Chondrocyte (in vitro differentiated cells): ENCODE measurements at places on chromosomes 4 and X. TPM values are rescaled to one million over a fixed set of nuclear protein-coding genes. Genes with fewer than 3 reads are reported as not detected.
A peak's percentile ranks its signal among the peaks of the same experiment; 100 is the strongest.

DNA sequence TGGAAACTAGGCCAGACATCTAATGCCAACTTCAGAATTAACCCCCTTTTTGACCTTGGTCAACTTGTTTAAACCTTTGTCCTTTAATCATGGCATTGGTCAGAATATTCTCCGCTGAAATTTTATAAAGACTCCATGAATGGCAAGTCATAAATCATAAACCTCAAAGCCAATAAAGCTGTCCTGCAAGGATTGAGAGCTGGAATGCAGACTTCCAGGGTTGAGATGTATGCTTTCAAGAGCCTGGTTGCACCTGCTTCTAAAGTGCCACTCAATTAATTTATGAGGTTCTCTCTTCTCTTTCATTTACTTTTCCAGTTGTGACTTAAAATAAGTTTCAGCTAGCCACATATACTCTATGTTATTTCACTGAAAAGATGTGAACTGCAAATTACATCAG, 136.2 kb upstream of the HCCS start:
- no peak for DNase-seq
- H3K27me3 ChIP-seq, result no peaks in the 10 kb centered on the region
- no peak overlapping the region for H3K27ac ChIP-seq
- peaks cover 24% of the 10 kb centered on the region for H3K4me1 ChIP-seq

DNA sequence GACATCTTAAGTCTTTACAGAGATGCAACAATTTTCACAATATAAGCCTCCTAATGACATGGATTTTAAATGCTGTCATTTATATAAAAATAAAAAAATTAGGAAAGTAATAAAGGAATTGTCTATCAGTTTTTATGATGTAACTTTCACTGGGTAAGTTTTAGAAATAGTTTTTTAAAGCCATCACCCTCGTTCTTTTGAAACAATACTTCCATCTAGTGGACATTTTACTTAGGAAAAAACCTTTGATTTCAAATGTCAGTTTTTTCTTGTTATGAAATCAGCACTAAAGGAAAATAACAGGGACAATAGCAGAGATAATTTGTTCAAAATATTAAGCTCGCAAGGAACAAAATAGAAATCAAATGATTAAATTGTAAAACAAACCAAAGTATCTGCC, 24.3 kb upstream of the NDNF start:
- peaks cover 2% of the 10 kb centered on the region for H3K36me3 ChIP-seq
- H3K4me3 ChIP-seq, result no peak overlapping the region
- H3K27ac ChIP-seq, result no peak overlapping the region
- DNase-seq, result no peak

GRCh38 chrX:2474280-2474962, 26.4 kb downstream of the DHRSX start:
- H3K27me3 ChIP-seq, result no peaks in the 10 kb centered on the region
- H3K27ac ChIP-seq, result no peak overlapping the region
- H3K4me3 ChIP-seq, result no peak overlapping the region
- H3K36me3 ChIP-seq, result no peaks in the 10 kb centered on the region
- peak; percentile 19 for DNase-seq
- H3K4me1 ChIP-seq, result no peaks in the 10 kb centered on the region

DNA sequence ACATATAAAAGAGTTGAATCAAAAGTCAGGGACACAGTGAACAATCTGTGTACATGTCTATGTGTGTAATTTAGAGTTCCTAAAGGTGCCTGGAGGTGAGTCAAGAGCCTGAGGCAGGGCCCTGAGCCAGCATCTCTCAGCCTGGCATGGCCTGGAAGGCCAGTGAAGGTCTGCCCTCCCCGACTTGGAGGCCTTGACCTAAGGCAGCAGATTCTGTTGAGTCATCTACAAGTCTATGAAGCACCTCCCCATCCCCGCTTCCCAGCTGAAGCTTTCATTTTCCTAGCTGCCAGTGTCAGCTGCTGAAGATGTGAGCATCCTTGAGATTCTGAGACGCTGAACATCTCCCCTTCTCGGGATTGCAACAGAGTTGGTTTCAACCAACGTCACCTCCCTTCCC, 583.9 kb downstream of the BCOR start:
- H3K4me1 ChIP-seq, result peaks cover 17% of the 10 kb centered on the region
- peaks cover 1% of the 10 kb centered on the region for H3K36me3 ChIP-seq
- H3K27me3 ChIP-seq, result no peaks in the 10 kb centered on the region

- H3K4me1 ChIP-seq, result peaks cover 3% of the 10 kb centered on the region
- H3K36me3 ChIP-seq, result no peaks in the 10 kb centered on the region
- no peak overlapping the region for H3K4me3 ChIP-seq
Measured at GRCh38 chrX:88605222-88605583, 141.8 kb upstream of the CPXCR1 start.

GRCh38 chr4:165927366-165927765, 54.3 kb downstream of the TLL1 start:
- H3K27me3 ChIP-seq, result peaks cover 4% of the 10 kb centered on the region
- no peak overlapping the region for H3K27ac ChIP-seq
- H3K4me1 ChIP-seq, result peaks cover 6% of the 10 kb centered on the region

GRCh38 chrX:20005883-20006282, 15.0 kb upstream of the BCLAF3 start:
- no peaks in the 10 kb centered on the region for H3K27me3 ChIP-seq
- no peaks in the 10 kb centered on the region for H3K4me1 ChIP-seq
- H3K36me3 ChIP-seq, result no peaks in the 10 kb centered on the region
- no peak overlapping the region for H3K27ac ChIP-seq
- H3K4me3 ChIP-seq, result no peak overlapping the region

DNA sequence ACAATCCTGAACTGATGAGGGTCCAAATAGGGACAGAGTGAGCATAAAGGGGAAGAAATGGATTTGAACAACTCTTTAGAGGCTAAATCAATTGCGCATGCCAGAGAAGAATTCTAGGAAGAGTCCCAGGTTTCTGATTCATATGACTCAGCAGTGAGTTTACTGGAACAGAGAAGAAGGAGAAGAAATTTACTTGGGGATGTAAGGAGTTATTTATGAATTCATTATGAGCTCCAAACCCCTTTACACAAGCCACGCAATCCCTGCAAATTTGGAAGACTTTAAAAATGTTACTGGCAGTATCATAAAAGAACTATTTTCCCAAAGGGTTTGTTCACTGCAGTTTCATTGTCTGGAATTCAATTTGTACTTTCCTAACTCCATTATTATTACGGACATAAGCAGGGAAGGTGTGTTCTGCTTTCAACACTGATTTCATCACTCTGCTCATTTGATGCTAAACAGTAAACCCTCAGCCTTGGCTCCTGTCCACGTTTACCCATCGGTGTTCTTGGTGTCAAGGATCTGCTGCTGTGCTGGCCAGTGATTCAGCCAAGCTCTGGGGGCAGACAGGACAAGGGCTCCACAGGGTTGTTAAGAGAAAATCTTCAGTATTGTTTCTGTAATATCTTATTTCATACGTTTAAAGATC, 273.7 kb downstream of the HNRNPD start:
- H3K36me3 ChIP-seq, result no peaks in the 10 kb centered on the region
- DNase-seq, result no peak
- H3K27ac ChIP-seq, result no peak overlapping the region
- no peak overlapping the region for H3K4me3 ChIP-seq
- peaks cover 2% of the 10 kb centered on the region for H3K27me3 ChIP-seq

DNA sequence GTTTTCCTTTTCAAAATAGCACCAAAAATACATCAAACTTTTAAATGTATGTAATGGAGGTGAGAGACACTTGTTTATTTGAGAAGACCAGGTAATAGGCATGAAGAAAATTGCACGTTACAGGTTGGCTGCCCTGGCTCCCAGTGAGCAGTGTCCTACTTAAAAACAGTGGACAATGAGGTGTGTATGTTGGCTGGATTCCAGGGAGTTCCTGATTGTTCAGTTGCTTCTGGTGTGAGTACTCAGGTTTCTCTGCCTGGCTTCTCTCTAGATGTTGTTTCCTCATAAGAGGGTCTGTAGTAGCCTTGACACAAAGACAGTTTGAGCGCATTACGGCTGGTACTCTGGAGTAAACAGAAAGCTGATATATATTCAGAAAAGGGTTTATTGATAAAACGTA, 29.4 kb downstream of the SNX25 start:
- H3K36me3 ChIP-seq, result no peaks in the 10 kb centered on the region
- H3K4me3 ChIP-seq, result no peak overlapping the region
- peaks cover 66% of the 10 kb centered on the region for H3K4me1 ChIP-seq
- H3K27me3 ChIP-seq, result no peaks in the 10 kb centered on the region
- peak overlapping the region; percentile 74 for H3K27ac ChIP-seq

GRCh38 chr4:45172636-45173035, 446.3 kb upstream of the GNPDA2 start:
- H3K27me3 ChIP-seq, result no peaks in the 10 kb centered on the region
- no peaks in the 10 kb centered on the region for H3K4me1 ChIP-seq
- H3K27ac ChIP-seq, result no peak overlapping the region
- no peak overlapping the region for H3K4me3 ChIP-seq
- DNase-seq, result peak; percentile 79
- no peaks in the 10 kb centered on the region for H3K36me3 ChIP-seq

- H3K27ac ChIP-seq, result no peak overlapping the region
- H3K27me3 ChIP-seq, result no peaks in the 10 kb centered on the region
- no peak overlapping the region for H3K4me3 ChIP-seq
Measured at GRCh38 chr4:31104577-31104976, 384.4 kb downstream of the PCDH7 start.

DNA sequence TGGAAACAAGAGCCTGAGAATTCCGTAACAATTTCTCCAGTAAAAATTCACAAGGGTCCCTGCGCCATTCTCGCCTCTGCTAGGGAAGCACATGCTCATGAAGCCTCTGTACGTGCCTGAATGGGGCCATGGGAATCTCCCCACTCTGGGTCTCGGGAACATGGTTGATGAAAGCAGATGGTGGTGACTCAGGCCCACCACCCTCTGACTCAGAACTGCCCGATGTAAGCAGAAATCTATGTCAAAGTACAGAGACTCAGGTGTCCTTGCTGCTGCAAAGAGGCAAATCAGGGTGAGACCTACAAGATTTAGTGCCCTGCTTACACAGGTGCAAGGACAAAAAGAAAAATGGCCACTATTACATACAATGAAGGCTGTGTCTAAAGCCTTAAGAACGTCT, 65.0 kb downstream of the SCD5 start:
- H3K27me3 ChIP-seq, result no peaks in the 10 kb centered on the region
- H3K4me3 ChIP-seq, result no peak overlapping the region
- H3K36me3 ChIP-seq, result peaks cover 4% of the 10 kb centered on the region

GRCh38 chr4:142314686-142315085, 531.4 kb downstream of the INPP4B start:
- peaks cover 3% of the 10 kb centered on the region for H3K36me3 ChIP-seq
- no peak for DNase-seq
- H3K27me3 ChIP-seq, result no peaks in the 10 kb centered on the region
- H3K27ac ChIP-seq, result no peak overlapping the region
- H3K4me3 ChIP-seq, result no peak overlapping the region

DNA sequence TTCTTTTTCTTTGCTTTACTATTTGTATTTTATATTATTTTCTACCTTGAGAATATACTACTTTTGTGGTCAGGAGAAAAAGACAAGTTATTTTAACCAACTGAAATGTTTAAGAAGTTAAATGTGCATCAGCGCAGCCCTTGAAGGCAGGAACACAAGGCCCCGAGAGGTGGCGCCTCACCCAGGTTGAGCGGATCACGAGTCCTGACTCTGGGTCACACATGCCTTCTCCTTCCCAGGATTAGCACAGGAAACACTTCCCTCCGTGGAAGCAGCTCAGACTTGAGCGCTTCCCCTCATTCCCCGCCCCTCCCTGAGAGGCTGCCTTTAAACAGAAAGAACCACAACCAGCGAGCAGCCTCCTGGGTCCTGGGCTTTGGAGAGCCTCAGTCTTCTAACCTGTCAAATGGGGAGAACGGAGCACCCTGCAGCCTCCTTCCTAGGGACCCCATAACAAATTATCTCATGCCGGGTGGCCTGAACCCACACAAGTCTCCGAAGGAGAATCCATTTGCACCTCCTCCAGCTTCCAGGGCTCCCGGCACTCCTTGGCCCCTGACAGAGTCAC, 217.6 kb downstream of the AFAP1 start:
- H3K27ac ChIP-seq, result no peak overlapping the region
- peaks cover 31% of the 10 kb centered on the region for H3K27me3 ChIP-seq
- no peak for DNase-seq
- no peak overlapping the region for H3K4me3 ChIP-seq
- no peaks in the 10 kb centered on the region for H3K4me1 ChIP-seq

GRCh38 chr4:41143311-41144039, 70.9 kb downstream of the APBB2 start:
- peaks cover 10% of the 10 kb centered on the region for H3K36me3 ChIP-seq
- H3K27ac ChIP-seq, result peak overlapping the region; percentile 97
- no peak for DNase-seq
- peak overlapping the region; percentile 43 for H3K4me3 ChIP-seq
- peaks cover 83% of the 10 kb centered on the region for H3K4me1 ChIP-seq

- DNase-seq, result peak; percentile 44
- no peak overlapping the region for H3K4me3 ChIP-seq
- H3K27me3 ChIP-seq, result no peaks in the 10 kb centered on the region
- no peaks in the 10 kb centered on the region for H3K4me1 ChIP-seq
- no peak overlapping the region for H3K27ac ChIP-seq
- no peaks in the 10 kb centered on the region for H3K36me3 ChIP-seq
Measured at GRCh38 chrX:152932598-152933175, 34.8 kb downstream of the ZNF185 start.

DNA sequence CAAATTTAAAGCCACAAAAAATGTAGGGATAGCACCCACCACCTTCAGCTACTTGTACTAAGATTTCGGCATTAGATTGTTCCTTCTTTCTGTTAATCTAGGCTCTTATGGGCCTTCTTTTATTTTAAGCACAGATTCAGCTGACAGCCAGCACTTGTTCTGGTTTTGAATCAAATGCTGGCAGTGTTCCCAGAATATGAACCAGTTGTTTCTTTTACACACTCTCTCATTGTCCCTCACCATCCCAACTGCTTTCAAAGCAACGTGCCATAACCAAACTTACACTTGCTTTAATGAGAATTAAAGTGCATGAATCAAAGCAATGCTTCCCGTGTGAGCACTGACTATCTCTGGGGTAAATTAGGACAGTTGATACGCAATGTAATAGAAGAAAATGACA, 744.5 kb upstream of the FAM241A start:
- no peak overlapping the region for H3K4me3 ChIP-seq
- no peaks in the 10 kb centered on the region for H3K27me3 ChIP-seq
- DNase-seq, result no peak
- no peaks in the 10 kb centered on the region for H3K36me3 ChIP-seq
- H3K27ac ChIP-seq, result no peak overlapping the region
- H3K4me1 ChIP-seq, result peaks cover 6% of the 10 kb centered on the region

GRCh38 chr4:109649872-109650271, 53.4 kb downstream of the CASP6 start:
- H3K4me1 ChIP-seq, result peaks cover 7% of the 10 kb centered on the region
- H3K4me3 ChIP-seq, result no peak overlapping the region
- H3K27ac ChIP-seq, result no peak overlapping the region
- no peaks in the 10 kb centered on the region for H3K27me3 ChIP-seq
- H3K36me3 ChIP-seq, result peaks cover 6% of the 10 kb centered on the region

- peaks cover 8% of the 10 kb centered on the region for H3K4me1 ChIP-seq
- peaks cover 17% of the 10 kb centered on the region for H3K36me3 ChIP-seq
- no peak overlapping the region for H3K4me3 ChIP-seq
Measured at GRCh38 chr4:98728433-98728832, 70.0 kb upstream of the TSPAN5 start.

GRCh38 chrX:141301017-141301416, 58.7 kb upstream of the SPANXC start:
- H3K4me3 ChIP-seq, result no peak overlapping the region
- no peak overlapping the region for H3K27ac ChIP-seq

Gene ASMT
- 0.30 to 0.99 TPM in 2 of 3 replicates, not detected in the other for total RNA-seq

Gene PRDX4
- 404 to 428 TPM (median 414 TPM) in 3 replicates for total RNA-seq

Gene SHISA3
- 4.8 TPM in 1 of 3 replicates, not detected in the others for total RNA-seq

Gene F9
- not detected in 3 replicates for total RNA-seq

Gene SLC2A9
- total RNA-seq, result 0.72 to 0.95 TPM in 2 of 3 replicates, not detected in the other

Gene USP51
- total RNA-seq, result 1.0 to 2.0 TPM (median 1.1 TPM) in 3 replicates

Gene NPY2R
- not detected in 3 replicates for total RNA-seq

Gene RPS6KA6
- total RNA-seq, result 2.4 to 2.7 TPM (median 2.5 TPM) in 3 replicates

Gene PACRGL
- total RNA-seq, result 11.5 to 20.0 TPM (median 11.5 TPM) in 3 replicates

Gene TKTL1
- total RNA-seq, result not detected in 3 replicates

Gene MAGEA9B
- total RNA-seq, result not detected in 3 replicates

Gene CLCN5
- total RNA-seq, result 11.8 to 17.9 TPM (median 12.4 TPM) in 3 replicates

Gene GAGE1
- total RNA-seq, result not detected in 3 replicates
